Tongue (tissue), 3 donors: ENCODE measurements at places on chromosomes 4 and X. TPM values are rescaled to one million over a fixed set of nuclear protein-coding genes. Genes with fewer than 3 reads are reported as not detected.

CETN2 gene
- total RNA-seq: 23.1 TPM

MAGEA11 gene
- total RNA-seq: 0.82 TPM

ODAPH gene
- not detected for total RNA-seq

ZNF827 gene
- total RNA-seq: 25.7 TPM

CCDC110 gene
- 3.3 TPM for total RNA-seq

TCEAL7 gene
- total RNA-seq: 292 TPM

STAP1 gene
- 0.21 TPM for total RNA-seq

RAB33A gene
- total RNA-seq: 0.41 TPM

HSFX2 gene
- total RNA-seq: not detected

AFF1 gene
- total RNA-seq: 41.1 TPM

STBD1 gene
- 64.8 TPM for total RNA-seq

ASB9 gene
- 4.0 TPM for total RNA-seq

IL9R gene
- total RNA-seq: not detected

NSG1 gene
- 2.4 TPM for total RNA-seq

UGT2B11 gene
- 0.82 TPM for total RNA-seq

MAP3K15 gene
- 0.41 TPM for total RNA-seq

SASH3 gene
- total RNA-seq: 1.5 TPM

ADGRL3 gene
- 33.3 TPM for total RNA-seq

FAM9B gene
- not detected for total RNA-seq

PJA1 gene
- total RNA-seq: 60.9 TPM

PNCK gene
- total RNA-seq: 0.92 TPM

ATP1B4 gene
- 367 TPM for total RNA-seq

PRDM5 gene
- 36.4 TPM for total RNA-seq

SPANXD gene
- total RNA-seq: not detected

CXCL10 gene
- total RNA-seq: not detected

EPGN gene
- not detected for total RNA-seq

CRMP1 gene
- 7.3 TPM for total RNA-seq

XAGE1A gene
- not detected for total RNA-seq

NPY2R gene
- 0.41 TPM for total RNA-seq

TMEM255A gene
- 6.7 TPM for total RNA-seq

NKX6-1 gene
- not detected for total RNA-seq

NLRP2B gene
- not detected for total RNA-seq

VCX gene
- not detected for total RNA-seq

BEND4 gene
- total RNA-seq: 0.21 TPM

RAI2 gene
- total RNA-seq: 2.1 TPM

XAGE2 gene
- not detected for total RNA-seq

TBC1D8B gene
- 13.0 TPM for total RNA-seq

FAM47A gene
- not detected for total RNA-seq

H2BW2 gene
- total RNA-seq: not detected

SLC7A11 gene
- 0.62 TPM for total RNA-seq

CDKL5 gene
- 9.3 TPM for total RNA-seq

TKTL2 gene
- not detected for total RNA-seq

GRIA3 gene
- total RNA-seq: 3.4 TPM

DMRTC1 gene
- 0.62 TPM for total RNA-seq

LUZP4 gene
- not detected for total RNA-seq
